Activated CD4-positive, alpha-beta T cell treated with anti-CD3 and anti-CD28 coated beads, Interleukin-2, Interleukin-6, amounts not matched to agents 100 ng/mL and 50 ng/mL, durations not matched to agents 16 hours and 8 hours (primary cell): ENCODE measurements at places on chromosomes 7 and 10.
A peak's percentile ranks its signal among the peaks of the same experiment; 100 is the strongest.

DNA sequence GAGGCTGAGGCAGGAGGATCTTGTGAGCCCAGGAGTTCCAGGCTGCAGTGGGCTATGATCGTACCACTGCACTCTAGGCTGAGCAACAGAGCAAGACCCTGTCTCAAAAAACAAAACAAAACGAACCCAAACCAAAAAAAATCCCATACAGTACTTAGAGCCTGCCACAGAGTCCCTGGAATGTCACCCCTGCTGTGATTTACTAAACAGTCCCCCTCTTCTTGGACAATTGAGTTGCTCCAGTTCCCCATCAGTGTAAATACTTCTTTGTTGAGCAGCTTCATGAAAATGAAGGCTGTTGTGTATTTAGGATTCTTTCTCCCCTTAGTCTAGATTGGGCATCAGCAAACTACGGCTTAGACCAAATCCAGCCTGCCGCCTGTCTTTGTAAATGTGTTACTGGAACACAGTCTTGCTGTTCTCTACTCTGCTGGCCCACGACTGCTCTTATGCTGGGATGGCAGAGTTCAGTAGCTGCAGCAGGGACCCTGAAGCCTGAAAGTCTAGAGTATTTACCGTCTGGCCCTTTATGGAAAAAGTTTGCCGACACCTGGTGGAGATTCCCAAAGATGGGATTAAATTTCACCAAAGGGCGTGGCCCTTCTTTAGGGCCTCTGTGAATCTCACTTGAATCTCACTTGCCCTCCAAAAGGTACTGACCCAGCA lies 57.8 kb downstream of the PALD1 start:
- DNase-seq, result no peak

- DNase-seq, result no peak
Observed at GRCh38 chr10:90575125-90575524, 282.7 kb downstream of the HTR7 start.

DNA sequence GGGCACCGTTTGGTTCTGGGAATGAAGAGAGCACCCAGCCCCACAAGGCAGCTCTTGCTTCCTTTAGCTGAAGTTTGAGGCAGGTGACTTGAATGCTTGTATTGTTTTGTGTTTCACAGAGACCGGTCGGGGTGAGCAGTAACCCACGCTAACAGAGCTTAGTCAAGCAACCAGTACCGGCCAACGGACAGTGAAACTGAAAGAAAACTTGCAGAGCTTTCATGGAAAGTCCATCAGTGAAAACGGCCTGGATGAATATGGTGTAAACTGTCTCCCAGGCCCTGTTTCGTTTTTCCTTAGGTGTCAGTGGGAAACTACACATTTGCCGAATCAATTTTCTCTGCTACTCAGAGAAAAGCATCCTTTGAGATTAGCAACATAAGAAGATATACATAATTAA lies 101.1 kb downstream of the LYZL1 start:
- DNase-seq, result no peak

- no peak for DNase-seq
Observed at GRCh38 chr7:90660819-90661218, 64.7 kb downstream of the CDK14 start.

DNA sequence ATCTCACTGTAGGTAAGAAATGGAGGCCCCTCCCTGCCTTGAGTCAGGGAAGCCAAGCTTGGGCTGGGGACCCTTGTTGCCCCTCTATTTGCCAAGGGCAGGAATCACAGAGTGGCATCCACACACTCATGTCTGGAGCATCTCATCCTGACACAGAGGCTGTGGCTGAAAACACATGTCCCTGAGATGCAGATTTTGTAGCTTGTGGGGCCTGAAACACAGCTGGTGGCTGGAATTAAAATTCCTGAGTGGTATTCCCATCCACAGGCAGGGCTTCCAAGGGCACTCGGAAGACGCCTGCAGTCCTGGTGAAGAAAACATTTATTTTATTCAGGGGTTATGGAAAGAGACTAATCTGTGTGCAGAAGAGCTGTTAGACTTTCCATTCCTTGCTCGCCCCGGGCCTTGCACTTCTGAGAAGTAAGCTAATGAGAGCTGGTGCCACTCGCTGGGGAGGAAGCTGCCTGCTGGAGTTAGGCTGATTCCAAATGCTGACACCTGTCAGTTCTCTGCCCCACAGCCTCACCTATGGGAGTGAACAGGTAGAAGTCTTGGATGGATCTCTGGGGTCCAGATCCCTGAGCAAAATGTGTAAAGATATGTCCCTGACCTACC lies 36.0 kb downstream of the C10orf120 start:
- no peak for DNase-seq

- DNase-seq, result no peak
Observed at GRCh38 chr7:98284335-98285036, 3.0 kb downstream of the BRI3 start.

- DNase-seq, result peak; percentile 74
Observed at GRCh38 chr7:155764438-155764793, 47.8 kb downstream of the SHH start.
